Myocyte (in vitro differentiated cells): ENCODE measurements at places on chromosomes 5 and 9. TPM values are rescaled to one million over a fixed set of nuclear protein-coding genes. Genes with fewer than 3 reads are reported as not detected.

The LCNL1 gene
- 5.0 and 13.8 TPM in 2 replicates for total RNA-seq

The CCNO gene
- 2.3 and 2.6 TPM in 2 replicates for total RNA-seq

The DMRTA1 gene
- 1.7 and 2.0 TPM in 2 replicates for total RNA-seq

The INSL4 gene
- total RNA-seq = not detected in 2 replicates

The REEP2 gene
- total RNA-seq = 6.4 and 9.1 TPM in 2 replicates

The LRRC19 gene
- not detected in 2 replicates for total RNA-seq

The C5orf52 gene
- not detected in 2 replicates for total RNA-seq

The CARD9 gene
- 0.21 and 0.91 TPM in 2 replicates for total RNA-seq

The ASB6 gene
- total RNA-seq = 14.3 and 17.4 TPM in 2 replicates

The PCDHB7 gene
- total RNA-seq = 5.1 and 6.6 TPM in 2 replicates

The INSL6 gene
- not detected in 2 replicates for total RNA-seq

The HRH2 gene
- total RNA-seq = not detected in 2 replicates
